ENCODE measurements at places on chromosomes 11 and 22.

DNA sequence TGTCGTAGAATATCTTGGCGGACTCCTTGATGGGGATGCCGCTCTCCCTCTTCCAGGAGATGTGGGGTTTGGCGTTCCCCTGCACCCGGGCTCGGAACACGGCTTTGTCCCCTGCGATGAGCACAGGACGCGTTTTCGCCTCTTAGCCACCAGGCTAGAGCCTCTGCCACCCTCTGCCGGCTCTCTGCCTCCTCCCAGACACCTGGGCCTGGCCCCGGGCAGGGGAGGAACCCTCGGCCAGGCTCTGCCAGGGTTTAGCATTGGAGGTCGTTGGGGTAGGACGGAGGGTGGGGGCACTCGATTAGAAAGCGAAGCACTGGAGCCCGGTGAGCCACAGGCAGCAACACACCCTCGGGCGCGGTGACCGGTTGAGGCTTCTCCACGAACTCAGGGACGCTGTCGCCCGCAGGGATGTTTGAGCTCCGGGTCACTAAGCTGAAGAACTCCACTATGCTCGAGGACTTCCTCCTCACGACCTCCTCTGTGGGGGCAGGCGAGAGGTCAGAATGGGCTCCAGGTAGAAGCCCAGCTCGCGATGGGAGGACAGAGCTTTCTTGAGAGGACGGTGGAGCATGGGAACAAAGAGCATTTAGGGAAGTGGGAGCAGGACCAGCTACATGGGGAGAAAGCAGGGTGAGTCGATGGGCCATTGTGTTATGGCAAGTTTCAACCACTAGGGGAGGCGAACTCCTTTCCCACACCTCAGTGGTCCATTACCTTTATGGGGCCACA lies 4.3 kb downstream of the IGSF22 start:
- DNase-seq: no peak

- no peak for DNase-seq
Observed at GRCh38 chr11:85918910-85919794, 64.0 kb downstream of the CCDC83 start.

- DNase-seq: no peak
Observed at GRCh38 chr11:10984250-10984649, 126.4 kb upstream of the ZBED5 start.

GRCh38 chr11:69443968-69444364 lies 37.5 kb upstream of the LINC01488 start:
- DNase-seq: no peak

DNA sequence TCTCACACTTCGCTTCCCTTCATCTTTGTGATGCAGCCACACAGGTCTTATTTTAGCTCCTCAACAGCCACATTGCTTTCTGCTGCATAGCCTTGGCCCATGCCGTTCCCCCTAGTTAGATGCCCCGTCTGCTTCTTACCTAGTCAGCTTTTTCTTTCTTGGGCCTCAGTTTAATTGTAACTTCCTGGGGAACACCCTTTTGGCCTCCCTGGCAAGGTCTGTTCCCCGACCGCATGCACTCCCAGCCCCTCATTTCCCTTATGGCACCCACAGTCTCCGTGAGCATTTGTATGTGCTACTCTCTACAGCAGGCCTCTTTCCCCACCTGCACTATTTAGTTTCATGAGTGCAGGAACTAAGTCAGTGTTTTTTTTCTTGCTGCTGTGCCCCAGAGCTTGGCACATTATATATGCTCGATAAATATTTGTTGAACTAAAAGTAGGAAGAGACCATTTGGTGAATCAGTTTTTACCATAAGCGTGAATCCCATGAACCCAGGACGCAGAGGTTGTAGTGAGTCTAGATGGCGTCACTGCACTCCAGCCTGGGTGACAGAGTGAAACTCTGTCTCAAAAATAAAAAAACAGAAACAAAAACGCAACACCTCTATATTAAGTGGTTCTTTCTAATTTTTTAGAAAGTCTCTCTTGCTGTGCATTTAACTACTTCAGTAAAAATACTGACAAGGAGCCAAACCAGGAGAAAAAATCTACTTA lies 38.5 kb downstream of the TNRC6B start:
- no peak for DNase-seq

DNA sequence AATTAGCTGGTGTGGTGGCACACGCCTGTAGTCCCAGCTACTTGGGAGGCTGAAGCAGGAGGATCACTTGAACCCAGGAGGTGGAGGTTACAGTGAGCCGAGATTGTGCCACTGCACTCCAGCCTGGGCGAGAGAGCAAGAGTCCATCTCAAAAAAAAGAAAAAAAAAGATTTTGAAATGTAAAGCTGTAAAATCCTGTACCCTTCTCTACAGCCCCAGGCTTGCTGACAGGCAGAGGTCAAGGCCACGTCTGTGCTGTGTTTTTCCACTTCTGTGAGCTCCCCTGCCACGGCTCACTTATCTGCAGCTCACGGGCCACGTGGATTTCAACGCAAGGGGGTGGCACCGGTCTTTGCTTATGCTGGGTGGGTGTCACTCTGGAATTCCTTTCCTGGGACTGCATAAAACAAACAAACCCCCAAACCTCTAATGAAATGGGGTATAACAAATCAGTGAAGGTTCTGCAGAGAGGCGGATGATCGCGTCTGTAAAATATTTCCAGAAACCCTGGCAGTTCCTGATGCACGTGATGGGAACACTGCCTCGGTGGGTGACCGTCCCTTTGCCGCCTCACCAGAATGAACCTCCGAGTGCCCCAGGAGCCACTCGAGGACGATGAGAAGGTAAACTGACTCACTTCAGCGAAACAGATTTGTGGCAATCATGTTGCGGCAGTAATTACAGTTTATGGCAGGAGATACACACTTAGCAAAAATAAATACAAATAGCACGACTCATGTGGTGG lies 44.0 kb upstream of the ATXN10 start:
- DNase-seq: no peak

- no peak for DNase-seq
Observed at GRCh38 chr11:44452827-44453572, 112.5 kb upstream of the CD82 start.

GRCh38 chr11:6253197-6253596 lies 6.4 kb upstream of the CCKBR start:
- DNase-seq: no peak

- no peak for DNase-seq
Observed at GRCh38 chr11:116721988-116722387, 50.8 kb downstream of the BUD13 start.

DNA sequence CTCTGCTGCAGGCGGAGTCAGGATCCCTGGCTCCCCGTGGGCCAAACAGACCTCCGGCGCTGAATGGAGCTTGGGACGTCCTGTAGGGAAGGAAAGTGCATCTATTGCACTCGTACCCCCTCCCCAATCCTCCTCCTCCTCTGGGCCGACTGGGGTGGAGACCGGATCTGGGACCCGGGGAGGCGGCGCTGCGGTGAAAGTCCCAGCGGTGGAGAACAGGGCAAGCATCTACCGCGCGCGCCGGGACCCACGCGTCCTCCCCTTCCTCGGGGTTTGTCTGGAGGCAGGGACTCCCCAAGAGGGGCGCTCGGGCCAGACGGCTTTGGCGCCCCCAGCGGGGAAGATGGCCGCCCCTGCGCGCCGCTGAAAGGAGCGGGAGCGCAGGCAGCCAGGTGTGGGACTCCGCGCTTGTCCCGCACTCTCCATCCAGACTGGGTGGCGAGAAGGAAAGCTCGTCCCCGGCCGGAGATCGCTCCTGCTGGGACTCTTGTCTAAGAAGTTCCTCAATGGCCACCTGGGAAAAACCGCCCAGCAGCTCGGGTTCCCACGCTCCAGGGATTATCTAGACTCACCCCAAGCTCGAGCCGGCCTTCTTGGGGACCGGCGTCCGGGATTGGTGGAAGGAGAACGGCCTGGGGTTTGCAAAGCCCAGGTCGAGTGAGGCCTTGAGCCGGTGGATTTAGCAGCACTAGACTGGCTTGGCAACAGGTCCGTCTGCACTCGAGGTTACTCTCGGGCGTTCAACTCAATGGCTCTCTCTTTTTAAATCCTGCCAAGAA lies 718 bp downstream of the FADS2 start:
- peak; percentile 17 for DNase-seq

DNA sequence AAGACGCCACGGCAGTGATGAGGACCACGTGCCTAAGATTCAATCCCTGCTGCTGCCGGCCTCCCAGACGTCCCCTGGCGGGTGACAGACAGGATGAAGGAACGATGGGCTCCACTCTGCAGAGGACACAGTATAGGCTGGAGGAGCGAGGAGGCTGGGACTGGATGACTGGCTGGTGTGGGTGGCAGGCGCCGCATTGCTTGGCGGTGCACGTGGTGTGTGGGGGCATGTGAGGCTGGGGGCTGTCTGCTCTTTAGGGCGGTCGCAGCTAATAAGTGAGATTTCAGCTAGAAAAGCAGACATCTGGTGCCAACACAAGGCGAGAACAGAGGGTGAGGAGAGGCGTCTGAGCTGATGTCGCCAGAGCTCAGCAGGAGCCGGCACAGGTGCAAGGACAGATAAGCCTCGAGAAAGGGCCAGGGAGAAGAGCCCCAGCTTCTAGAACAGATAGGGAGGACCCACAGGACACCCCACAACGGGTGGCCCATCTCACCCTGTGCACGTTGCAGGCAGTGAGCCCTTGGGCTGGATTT lies 33.2 kb downstream of the TSPAN4 start:
- DNase-seq: no peak

DNA sequence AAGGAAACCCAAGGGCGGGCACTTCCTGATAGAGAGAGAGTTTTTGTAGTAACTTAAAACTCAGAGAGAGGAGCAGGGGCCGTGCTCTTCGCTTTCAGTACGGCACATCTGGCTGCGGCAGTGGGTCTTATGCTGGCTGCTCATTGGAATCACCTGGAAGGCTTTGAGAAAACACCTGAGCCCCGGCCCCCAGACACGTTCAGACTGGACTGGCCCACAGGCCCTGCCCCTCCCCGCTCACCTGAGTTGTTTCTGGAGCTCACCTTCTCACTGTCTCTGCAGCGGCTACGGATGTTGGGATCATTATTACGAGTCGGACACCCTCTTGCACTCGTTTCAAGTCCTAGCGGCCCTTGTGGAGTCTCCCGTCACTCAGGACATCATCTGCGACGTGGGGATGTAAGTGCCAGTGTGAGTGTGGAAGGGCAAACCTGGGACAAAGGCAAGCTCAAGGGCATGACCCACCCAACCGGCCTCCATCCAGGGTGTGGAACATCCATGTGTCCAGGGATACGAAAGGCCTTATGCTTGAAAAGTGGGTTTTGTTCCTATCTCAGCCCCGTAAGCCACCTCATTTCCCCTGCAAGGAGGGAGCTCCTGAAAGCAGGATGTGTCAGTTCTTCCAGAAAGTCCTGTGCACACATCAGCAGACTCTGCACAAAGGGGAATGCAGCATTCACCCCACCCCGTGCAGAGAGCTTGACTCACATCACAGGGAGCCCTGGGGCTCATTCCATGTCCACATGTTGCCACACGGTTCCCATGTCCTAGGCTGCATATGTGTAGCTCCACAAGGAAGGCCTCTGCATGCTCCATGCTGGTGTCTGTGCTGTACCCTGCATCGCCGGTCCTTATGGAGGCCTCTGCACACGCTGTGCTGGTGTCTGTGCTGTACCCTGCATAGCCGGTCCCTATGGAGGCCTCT lies 5.4 kb downstream of the NADSYN1 start:
- no peak for DNase-seq

- peak; percentile 43 for DNase-seq
Observed at GRCh38 chr11:14773755-14774154, 118.3 kb downstream of the CYP2R1 start.

- DNase-seq: no peak
Observed at GRCh38 chr11:130114281-130114680, 44.6 kb downstream of the APLP2 start.

- DNase-seq: no peak
Observed at GRCh38 chr11:118957968-118958367, 1.9 kb downstream of the UPK2 start.

DNA sequence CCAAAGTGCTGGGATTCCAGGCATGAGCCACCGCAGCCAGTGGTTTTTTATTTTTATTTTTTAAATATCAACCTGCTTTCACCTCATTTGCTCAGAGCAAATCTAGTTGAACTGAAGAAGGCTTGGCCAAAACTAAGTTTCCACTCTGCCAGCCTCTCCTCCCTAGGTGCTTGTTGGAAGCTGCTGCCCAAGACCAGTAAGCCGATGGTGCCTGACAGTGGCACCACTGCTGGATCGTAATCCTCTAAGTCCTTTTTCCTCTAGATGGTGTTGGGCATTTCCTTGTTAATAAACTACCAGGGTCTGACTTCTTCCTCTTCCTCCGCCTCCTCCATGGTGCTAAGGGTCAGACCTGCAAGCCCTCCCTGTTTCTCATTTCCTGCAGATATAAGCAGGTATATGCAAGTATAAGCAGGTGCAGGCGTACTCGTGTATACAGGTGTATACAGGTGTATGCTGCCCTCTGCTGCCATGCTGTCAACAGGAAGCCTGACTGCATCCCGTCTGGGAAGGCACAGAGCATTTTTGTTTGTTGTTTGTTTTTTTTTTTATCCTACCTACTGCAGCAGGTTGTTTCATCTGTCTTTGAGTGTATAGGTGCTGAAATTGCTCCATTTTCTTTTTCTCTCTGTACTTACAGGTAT lies 1.6 kb downstream of the NADSYN1 start:
- peak; percentile 47 for DNase-seq

GRCh38 chr11:75496305-75496752 lies 29.4 kb downstream of the GDPD5 start:
- no peak for DNase-seq

DNA sequence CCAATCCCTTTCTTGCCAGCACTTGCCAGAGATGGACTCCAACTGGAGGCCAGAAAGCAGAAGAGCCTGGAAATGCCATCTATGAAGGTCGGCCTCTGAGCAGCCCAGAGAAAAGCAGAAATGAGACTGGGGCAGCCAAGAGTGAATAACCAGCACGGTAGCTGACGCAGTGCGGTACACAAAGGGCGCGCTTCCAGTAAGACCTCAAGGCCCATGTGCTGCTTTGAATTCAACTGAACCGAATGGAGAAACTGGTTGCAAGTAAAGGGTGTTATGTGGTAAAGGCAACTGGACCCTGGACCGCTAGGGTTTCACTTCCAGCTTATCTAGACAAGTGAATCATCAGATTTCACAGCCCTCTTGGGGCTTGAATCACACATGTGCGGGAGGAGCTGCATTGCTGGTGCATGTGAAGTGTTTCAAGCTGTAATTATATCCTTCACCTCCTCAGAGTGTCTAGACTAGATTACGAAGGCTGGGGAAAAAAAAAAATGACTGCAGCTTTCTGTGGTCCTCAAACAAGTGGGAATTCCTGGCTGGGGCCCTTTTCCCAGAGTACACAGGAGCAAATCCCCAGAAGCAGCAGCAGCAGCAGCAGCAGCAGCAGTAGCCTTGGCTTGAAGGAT lies 128.9 kb downstream of the CCDC34 start:
- no peak for DNase-seq

- DNase-seq: no peak
Observed at GRCh38 chr11:129691142-129691541, 124.5 kb upstream of the TMEM45B start.

Measured in stimulated activated naive CD4-positive, alpha-beta T cell (primary cell).